NCI-H1105 (cell line): ENCODE measurements at places on chromosomes 13 and 19.

- no peak for DNase-seq
Measured at GRCh38 chr13:47678201-47678968, 322.7 kb downstream of the SUCLA2 start.

GRCh38 chr13:19713186-19713965, 69.4 kb downstream of the PSPC1 start:
- DNase-seq = no peak

GRCh38 chr19:7115721-7116120, 46.2 kb downstream of the ZNF557 start:
- no peak for DNase-seq

DNA sequence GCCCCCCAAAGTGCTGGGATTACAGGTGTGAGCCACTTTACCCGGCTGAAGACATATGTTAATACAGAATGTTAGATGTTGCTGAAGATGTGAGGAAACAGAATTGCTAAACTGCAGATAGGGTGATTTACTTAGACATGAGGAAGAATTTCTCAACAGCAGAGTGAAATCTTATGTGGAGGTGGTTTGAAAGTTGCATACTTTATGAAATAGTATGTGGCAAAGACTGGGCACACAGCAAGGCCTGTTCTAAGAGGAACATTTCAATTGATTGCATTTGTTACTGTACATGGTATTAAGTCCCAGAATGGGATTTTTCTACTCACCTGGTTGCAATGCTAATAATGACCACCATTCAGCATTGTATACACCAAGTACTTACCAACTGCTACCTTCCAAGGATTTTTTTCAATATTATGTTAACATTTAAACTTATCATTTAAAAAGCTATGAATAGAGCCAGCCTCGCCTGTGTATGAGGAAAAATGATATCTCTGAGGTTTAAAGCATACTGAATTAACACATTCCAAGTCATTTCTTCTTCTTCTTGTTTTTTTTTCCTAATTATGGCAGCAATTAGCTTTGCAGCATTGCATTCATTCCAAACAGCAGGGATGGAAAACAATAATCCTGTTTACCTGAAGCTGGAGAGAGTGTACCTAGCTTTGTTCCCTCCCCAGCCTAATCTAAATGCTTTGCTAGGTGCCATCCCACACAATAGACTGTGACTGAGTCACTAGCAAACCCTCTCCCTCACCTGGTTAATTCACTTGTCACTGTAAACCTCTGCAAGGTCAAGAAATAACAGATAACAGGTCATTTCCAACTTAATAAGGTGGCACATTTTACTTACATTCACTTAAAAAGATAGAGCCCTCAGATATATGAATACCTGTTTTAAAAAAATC, 19.4 kb upstream of the KLF5 start:
- no peak for DNase-seq

DNA sequence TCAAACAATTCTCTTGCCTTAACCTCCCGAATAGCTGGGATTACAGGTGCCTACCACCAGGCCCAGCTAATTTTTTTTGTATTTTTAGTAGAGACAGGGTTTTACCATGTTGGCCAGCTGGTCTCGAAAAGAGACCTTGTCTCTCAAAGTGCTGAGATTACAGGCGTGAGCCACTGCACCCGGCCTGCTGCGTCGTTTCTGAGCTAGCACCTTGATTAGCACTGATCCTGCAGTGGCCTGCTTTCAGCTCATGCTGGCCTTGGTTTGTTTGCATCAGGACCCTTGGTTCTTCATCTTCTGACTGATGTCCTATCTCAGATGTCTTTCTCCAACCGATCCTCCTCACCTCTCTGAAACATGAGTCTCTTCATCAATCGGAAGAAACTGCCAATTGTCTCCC, 4.9 kb upstream of the TFDP1 start:
- DNase-seq = no peak

DNA sequence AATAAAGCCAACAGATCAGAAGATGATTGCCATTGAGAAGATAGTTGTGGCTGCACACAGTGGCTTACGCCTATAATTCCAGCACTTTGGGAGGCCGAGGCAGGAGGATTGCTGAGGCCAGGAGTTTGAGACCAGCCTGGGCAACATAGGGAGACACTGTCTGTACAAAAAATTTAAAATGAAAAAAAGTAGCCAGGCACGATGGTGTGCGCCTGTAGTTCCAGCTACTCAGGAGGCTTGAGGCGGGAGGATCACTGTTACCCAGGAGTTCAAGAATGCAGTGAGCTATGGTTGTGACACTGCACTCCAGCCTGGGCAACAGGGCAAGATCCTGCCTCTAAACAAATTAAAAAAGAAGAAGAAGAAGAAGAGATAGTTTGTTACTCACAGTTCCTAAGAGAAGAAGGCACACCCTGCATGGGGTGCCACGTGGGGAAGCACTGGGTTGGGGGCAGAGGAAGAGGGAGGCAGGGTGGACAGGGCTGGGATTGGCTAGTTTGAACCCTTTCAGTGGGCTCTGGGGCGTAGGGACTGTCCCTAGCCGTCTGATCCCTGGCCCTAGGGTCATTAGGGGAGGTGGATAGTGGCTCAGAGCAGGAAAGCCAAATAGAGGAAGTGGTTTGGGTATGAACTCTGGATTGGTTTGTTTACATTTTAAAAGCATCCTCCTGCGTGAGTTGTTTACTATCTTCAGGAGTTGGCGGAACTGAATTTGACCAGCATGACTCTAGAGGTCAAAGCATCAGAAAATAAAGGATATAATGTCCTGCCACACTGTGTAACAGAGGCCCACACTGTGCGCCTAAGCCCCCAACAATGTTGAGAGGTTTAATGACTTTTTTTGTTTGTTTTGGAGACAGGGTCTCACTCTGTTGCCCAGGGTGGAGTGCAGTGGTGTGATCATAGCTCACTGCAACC, 60.5 kb upstream of the MEDAG start:
- no peak for DNase-seq

- DNase-seq = no peak
Measured at GRCh38 chr13:44974056-44974793, 15.0 kb downstream of the NUFIP1 start.

GRCh38 chr19:4594201-4594600, 34.7 kb upstream of the SEMA6B start:
- DNase-seq = no peak
